ENCODE measurements at places on chromosomes 2 and 18.
A peak's percentile ranks its signal among the peaks of the same experiment; 100 is the strongest.

DNA sequence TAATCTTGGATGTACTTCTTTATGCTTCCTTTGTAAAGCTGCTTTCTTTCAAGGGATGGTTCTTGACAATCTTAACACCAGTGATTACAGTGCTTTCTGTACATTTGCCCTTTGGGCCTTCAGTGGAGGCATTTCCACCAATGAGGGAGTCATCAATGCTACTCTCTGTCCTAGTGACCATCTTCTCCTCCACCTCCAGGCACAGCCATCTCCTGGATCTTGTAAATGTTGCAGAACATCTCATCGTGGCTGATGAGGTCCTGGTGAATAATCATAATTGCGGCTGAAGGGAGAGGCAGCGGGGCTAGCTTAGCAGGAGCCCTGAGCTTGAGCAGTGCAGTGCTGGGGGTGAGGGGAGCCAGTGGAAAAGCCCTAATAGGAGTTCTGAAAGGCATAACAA, 32.5 kb downstream of the IDH1 start:
- H3K4me1 ChIP-seq, result peaks cover 5% of the 10 kb centered on the region
- peaks cover 4% of the 10 kb centered on the region for H3K27me3 ChIP-seq
- no peak overlapping the region for H3K4me3 ChIP-seq
- no peak overlapping the region for H3K27ac ChIP-seq

DNA sequence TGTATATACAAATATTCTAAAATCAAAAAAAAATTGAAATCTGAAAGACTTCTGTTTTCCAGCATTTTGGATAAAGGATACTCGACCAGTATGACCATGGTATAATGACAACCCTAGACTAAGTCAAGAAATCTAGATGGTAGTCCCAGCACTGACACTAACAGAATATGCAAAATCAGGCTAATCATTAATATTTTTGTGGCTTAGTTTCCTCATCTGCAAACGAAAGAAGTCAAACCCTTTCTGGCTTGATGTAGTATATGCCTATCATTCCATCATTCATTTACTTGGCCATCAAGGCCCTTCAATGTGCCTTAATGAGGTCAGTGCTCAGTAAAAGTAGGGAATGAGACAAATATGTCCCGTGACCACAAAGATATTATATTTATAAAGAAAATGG, 83.5 kb downstream of the NCKAP5 start:
- H3K27ac ChIP-seq, result no peak overlapping the region
- DNase-seq, result no peak
- H3K27me3 ChIP-seq, result no peaks in the 10 kb centered on the region
- H3K36me3 ChIP-seq, result no peaks in the 10 kb centered on the region
- no peak overlapping the region for H3K4me3 ChIP-seq

- no peak overlapping the region for H3K27ac ChIP-seq
- H3K27me3 ChIP-seq, result peaks cover 7% of the 10 kb centered on the region
Measured at GRCh38 chr2:14678761-14679160, 46.2 kb downstream of the LRATD1 start.

DNA sequence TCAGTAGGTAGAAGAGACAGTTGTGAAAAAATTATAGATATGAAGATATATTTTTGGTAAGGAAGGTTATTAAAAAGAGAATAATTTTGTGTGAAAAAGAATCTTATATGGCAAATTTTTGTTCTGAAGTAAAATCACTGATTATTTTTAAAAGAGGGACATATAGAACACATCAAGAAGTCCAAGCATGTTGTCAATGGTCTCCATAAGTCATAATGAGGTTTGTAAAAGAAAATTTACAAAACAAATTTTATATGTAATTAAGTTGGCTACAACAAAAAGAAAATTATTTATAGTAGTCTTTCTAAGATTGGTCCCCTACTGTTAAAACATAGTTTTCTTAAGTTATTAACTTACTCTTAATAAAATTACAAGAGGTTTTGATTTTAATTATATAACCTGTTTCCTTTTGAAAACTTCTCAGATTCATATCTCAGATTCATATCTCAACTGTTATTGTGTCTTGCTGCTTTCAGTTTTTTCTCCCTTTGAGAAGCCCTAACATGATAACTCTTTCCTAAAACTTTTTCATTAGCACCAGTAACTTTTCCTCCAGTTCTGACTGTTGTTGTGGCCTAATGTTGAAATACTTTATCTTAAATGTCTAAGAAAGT, 81.2 kb downstream of the SH3YL1 start:
- no peaks in the 10 kb centered on the region for H3K36me3 ChIP-seq
- no peak overlapping the region for H3K4me3 ChIP-seq
- H3K27ac ChIP-seq, result no peak overlapping the region

GRCh38 chr2:70454936-70455544, 98.6 kb downstream of the TGFA start:
- H3K4me1 ChIP-seq, result peaks cover 16% of the 10 kb centered on the region
- no peak overlapping the region for H3K27ac ChIP-seq
- H3K36me3 ChIP-seq, result peaks cover 13% of the 10 kb centered on the region
- no peaks in the 10 kb centered on the region for H3K27me3 ChIP-seq

DNA sequence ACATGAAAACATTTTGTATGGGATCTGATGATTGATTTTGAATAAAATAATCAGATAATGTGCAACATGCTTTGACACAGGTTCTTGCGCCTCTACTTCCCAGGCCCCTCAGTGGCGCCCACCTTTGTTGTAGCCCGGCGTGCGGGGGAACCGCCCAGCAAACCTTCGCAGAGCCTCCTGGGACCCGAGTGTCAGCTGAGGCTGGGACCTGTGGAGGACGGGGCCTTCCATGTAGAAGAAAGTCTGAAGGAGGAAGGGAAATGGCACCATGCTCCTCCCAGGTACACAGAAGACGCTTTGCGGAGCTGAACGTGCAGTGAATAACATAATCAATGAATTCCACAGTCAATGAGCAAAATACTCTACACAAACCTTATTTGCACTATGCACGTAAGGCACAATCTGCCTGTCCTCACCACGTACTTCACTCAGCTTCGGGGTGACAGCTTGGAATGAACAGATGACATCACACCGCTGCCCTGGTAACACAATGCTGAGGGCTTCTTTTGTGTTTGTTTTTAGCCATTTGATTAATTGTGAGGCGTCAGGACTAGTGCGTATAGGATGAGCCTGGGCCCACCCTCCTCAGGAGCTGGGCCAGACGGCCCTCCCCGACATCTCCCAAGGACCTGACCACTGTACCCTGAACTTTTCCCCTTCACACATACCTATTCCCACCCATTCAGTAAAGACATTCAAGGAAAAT, 78.1 kb downstream of the TWIST2 start:
- H3K36me3 ChIP-seq, result no peaks in the 10 kb centered on the region
- no peak for DNase-seq
- no peak overlapping the region for H3K27ac ChIP-seq
- H3K27me3 ChIP-seq, result peaks cover 29% of the 10 kb centered on the region

- H3K27me3 ChIP-seq, result no peaks in the 10 kb centered on the region
- peak overlapping the region; percentile 21 for H3K27ac ChIP-seq
- peaks cover 49% of the 10 kb centered on the region for H3K36me3 ChIP-seq
- H3K4me3 ChIP-seq, result no peak overlapping the region
Measured at GRCh38 chr2:238271061-238271554, 17.3 kb downstream of the PER2 start.

DNA sequence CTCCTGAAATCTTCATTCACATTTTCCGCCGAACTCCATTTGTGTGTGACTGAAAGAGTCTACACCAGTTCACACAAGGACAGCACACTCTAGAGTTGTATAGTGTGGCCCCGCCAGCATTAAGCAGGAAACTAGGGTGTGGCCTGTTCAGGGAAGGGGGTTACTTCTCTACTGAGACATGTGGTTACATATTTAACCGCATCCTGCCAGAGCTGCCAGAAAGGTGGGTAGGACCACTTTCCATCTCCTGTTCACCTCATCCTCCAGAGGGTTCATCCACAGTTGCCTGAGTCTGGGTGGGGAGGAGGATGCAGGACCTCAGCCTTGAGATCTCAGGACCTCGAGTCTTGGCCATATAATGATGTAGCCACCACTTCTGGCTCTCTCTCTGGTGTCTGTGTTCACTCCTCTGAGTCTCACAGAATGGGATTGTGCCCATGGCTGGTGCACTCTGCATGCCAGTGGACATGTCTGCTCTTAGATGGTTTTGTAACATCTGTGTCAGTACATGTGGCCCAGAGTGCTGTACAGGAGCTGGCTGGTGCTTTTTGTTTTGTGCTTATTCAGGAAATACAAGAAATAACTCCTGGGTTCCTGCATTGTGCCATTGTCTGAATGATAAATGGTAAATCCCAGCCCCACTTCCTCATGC, 7.7 kb upstream of the SP140L start:
- DNase-seq, result no peak
- H3K27ac ChIP-seq, result no peak overlapping the region
- no peaks in the 10 kb centered on the region for H3K36me3 ChIP-seq
- peaks cover 5% of the 10 kb centered on the region for H3K4me1 ChIP-seq
- H3K4me3 ChIP-seq, result no peak overlapping the region

DNA sequence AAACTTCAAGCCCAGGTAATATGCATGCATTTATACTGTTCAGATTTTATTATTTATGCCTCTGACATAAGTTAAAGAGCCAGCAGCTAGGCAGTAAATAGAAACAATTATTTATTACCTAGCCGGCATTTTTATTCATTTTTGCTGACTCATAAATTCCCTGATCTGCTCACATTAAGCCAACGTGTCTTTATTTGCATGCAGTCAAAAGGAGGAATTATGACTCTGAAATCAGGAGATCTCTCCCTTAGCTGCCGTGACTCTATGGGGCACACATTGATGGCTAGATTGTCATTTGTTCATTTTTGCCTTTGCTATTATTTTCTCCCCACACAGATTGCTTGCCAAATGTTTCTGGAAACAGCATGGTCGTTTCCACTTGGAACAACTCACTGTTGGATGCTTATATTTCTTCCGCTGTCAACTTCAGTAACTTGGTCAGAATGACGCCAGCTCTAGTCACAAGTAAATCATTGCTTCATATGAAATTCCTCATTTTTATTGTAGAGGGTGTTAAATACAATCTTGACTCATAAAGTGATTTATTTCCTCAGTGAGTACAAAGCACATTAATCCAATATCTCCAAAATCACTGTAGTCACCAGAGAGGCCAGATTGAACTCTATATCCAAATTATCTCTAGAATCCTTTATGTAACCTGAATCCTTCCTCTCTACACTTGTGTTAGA, 15.9 kb upstream of the ZBTB14 start:
- no peaks in the 10 kb centered on the region for H3K36me3 ChIP-seq
- H3K4me3 ChIP-seq, result no peak overlapping the region
- no peaks in the 10 kb centered on the region for H3K4me1 ChIP-seq
- no peaks in the 10 kb centered on the region for H3K27me3 ChIP-seq

DNA sequence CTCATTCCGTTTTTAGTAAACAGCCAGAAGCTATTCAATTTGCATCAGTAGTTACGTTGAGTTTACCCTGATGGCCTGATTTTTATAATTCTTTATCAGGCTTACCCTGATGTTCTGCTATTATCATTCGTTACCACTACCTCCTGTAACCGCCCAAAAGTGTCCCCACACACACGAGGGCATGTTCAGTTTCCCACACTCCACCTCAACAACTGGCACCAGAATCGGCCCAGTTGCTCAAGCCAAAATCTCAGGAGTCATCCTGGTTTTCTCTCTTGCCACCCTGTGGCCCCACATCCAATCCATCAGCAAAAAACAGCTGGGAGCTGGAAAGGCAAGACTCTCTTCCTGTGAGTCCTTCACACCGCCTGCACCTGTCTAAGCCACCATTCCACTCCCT, 102.9 kb upstream of the RAB6C start:
- no peak for DNase-seq
- peak overlapping the region; percentile 97 for H3K4me3 ChIP-seq
- peaks cover 32% of the 10 kb centered on the region for H3K27me3 ChIP-seq
- H3K36me3 ChIP-seq, result no peaks in the 10 kb centered on the region
- peaks cover 9% of the 10 kb centered on the region for H3K4me1 ChIP-seq
- no peak overlapping the region for H3K27ac ChIP-seq

GRCh38 chr2:235779444-235779896, 285.6 kb downstream of the AGAP1 start:
- H3K4me3 ChIP-seq, result no peak overlapping the region
- H3K27me3 ChIP-seq, result peaks cover 3% of the 10 kb centered on the region
- peaks cover 40% of the 10 kb centered on the region for H3K4me1 ChIP-seq
- H3K27ac ChIP-seq, result no peak overlapping the region
- DNase-seq, result peak; percentile 85
- H3K36me3 ChIP-seq, result peaks cover 11% of the 10 kb centered on the region

- H3K36me3 ChIP-seq, result peaks cover 14% of the 10 kb centered on the region
- DNase-seq, result no peak
Measured at GRCh38 chr2:152814475-152815030, 96.1 kb downstream of the ARL6IP6 start.

GRCh38 chr2:233867993-233868532, at the start of gene MSL3B:
MSL3B (minus strand) TSS chr2:233868386.
- H3K4me3 ChIP-seq, result peak within 1 kb of the TSS; percentile 88
- peak; percentile 49 for DNase-seq
- H3K36me3 ChIP-seq, result peaks cover 49% of the 10 kb centered on the region
- no peak within 1 kb of the TSS for H3K27ac ChIP-seq

GRCh38 chr2:39217192-39217550, 26.6 kb downstream of the CDKL4 start:
- no peak for DNase-seq
- no peaks in the 10 kb centered on the region for H3K27me3 ChIP-seq
- no peak overlapping the region for H3K27ac ChIP-seq

- H3K27ac ChIP-seq, result no peak overlapping the region
- DNase-seq, result no peak
- peaks cover 8% of the 10 kb centered on the region for H3K4me1 ChIP-seq
- H3K36me3 ChIP-seq, result peaks cover 78% of the 10 kb centered on the region
- no peaks in the 10 kb centered on the region for H3K27me3 ChIP-seq
- H3K4me3 ChIP-seq, result no peak overlapping the region
Measured at GRCh38 chr2:99469394-99469793, 20.4 kb downstream of the REV1 start.

- H3K27ac ChIP-seq, result no peak overlapping the region
- DNase-seq, result no peak
- H3K4me3 ChIP-seq, result no peak overlapping the region
- peaks cover 37% of the 10 kb centered on the region for H3K4me1 ChIP-seq
- H3K27me3 ChIP-seq, result peaks cover 22% of the 10 kb centered on the region
Measured at GRCh38 chr2:74741629-74742028, 87.6 kb downstream of the SEMA4F start.

- no peaks in the 10 kb centered on the region for H3K36me3 ChIP-seq
- no peak for DNase-seq
- no peak overlapping the region for H3K4me3 ChIP-seq
- no peak overlapping the region for H3K27ac ChIP-seq
- peaks cover 5% of the 10 kb centered on the region for H3K4me1 ChIP-seq
- H3K27me3 ChIP-seq, result no peaks in the 10 kb centered on the region
Measured at GRCh38 chr2:148935791-148936190, 60.8 kb downstream of the KIF5C start.

GRCh38 chr18:28288784-28289183, 111.9 kb upstream of the CDH2 start:
- no peaks in the 10 kb centered on the region for H3K4me1 ChIP-seq
- H3K27me3 ChIP-seq, result no peaks in the 10 kb centered on the region
- H3K36me3 ChIP-seq, result no peaks in the 10 kb centered on the region
- no peak overlapping the region for H3K27ac ChIP-seq

GRCh38 chr2:43425659-43426058, 170.2 kb downstream of the THADA start:
- H3K36me3 ChIP-seq, result peaks cover 17% of the 10 kb centered on the region
- H3K27me3 ChIP-seq, result no peaks in the 10 kb centered on the region
- H3K4me3 ChIP-seq, result no peak overlapping the region
- H3K4me1 ChIP-seq, result peaks cover 27% of the 10 kb centered on the region
- no peak for DNase-seq

- DNase-seq, result no peak
- H3K27me3 ChIP-seq, result peaks cover 6% of the 10 kb centered on the region
- H3K27ac ChIP-seq, result no peak overlapping the region
- H3K4me3 ChIP-seq, result no peak overlapping the region
- no peaks in the 10 kb centered on the region for H3K4me1 ChIP-seq
Measured at GRCh38 chr2:213259266-213259665, 25.0 kb upstream of the SPAG16 start.

Measured in nephron progenitor cell (in vitro differentiated cells).